ENCODE measurements at places on chromosomes 3 and 15.

DNA sequence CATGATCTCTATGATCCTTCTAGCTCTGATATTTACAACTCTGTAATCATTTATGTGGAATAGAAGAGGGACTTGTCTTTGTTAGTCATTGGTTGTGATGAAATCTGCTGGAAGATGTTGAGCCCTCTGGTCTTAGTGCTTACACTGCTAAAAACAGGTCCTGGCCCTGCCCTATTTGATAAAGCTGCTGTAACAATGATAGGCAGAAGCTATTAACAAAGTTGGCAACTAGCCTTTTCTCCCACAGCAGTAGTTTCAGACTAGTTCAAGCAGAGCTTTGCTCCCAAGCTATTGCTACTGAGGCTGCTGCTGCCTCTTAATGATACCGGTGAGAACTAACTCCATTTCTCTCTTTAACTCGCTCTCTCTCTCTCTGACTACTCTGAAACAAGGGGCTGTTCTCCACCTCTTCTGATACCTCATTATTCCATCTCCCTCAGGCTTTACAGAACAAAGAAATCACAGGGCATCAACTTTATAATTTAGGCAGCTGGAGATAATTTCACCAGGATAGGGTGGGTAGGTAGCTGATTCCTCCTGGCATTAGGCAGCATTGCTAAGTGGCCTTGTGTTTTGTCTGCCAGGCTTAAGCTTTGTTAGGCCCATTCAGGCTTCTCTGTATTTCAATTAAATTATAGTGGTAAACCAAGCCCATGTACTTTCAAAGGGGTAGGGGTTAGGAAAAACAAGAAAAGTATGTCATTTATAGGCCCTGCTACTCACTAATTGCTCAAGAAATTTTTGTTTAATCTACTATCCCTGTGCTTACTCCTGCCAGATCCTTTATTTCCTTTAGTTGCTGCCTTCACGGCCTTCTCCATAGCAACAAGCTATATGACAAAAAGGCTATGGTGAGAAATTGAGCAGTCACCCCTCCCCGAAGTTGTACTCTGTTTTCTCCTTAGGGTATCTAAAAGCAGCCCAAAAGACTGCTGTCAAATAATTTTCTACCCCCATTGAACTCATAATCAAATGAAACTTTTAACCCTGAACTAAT is 139.6 kb downstream of the RBPMS2 start:
- peak; percentile 64 for DNase-seq

DNA sequence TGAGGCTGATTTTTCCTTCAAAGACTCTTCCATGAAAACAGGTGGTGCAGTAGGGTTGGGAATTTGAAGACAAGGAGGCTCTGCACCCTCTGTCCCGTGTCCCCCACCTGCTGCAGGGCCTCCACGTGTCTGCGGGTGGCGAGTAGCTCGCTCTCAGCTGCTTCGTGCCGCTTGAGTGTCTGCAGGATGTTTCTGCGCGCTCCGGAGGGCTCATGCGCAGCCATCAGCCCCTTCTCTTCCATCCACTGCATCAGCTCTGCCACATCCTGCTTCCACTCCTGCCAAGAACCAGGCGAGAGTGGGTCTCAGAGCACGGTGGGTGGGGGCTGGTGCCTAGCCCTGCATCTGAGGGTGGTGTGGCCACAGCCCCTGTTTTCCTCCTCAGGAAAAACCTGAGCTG is 17.8 kb downstream of the SPTBN5 start:
- no peak for DNase-seq

GRCh38 chr15:70142072-70142321 is 44.3 kb upstream of the TLE3 start:
- no peak for DNase-seq

GRCh38 chr15:85838655-85839054 is 43.9 kb upstream of the KLHL25 start:
- DNase-seq: no peak

DNA sequence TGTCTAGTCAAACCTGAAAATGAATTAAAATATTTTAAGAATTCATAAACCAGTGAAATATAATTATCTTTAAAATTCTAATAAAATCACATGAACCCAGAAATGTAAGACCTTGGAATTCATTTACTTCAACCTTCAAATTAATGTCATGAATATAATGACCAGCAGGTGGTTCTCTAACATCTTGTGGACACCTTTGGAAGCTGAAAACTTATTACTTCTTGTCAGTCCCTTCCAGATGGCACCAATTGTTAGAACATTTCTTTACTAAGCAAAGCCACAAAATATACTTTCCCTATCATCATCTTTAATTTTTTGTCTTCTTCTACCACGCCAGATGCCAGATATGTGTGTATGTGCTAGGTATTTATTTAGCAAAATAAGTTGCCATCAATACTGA is 240.0 kb downstream of the MBNL1 start:
- no peak for DNase-seq

DNA sequence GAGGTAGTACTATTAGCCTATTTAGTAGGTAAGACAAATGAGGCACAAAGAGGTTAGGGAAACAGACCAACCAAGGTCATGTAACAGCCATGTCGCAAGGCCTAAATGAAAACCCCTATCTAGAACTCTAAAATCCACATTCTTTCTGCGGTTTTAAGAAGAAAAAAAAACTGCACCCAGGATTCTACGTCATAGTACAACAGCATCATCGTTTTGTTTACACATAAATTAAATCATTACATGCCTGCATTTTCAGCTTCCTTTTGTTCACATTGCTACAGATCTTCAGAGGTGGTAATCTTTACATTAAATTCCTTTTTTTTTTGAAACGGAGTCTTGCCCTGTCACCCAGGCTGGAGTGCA is 548 bp upstream of the PSMD6 start:
- no peak for DNase-seq

Measured in skeletal muscle cell (primary cell).